Stomach (tissue), 19 donors: ENCODE measurements at places on chromosomes 13 and 19. TPM values are rescaled to one million over a fixed set of nuclear protein-coding genes. Genes with fewer than 3 reads are reported as not detected.

The PSG1 gene
- total RNA-seq: not detected

The RHPN2 gene
- 37.1 TPM for total RNA-seq

The FREM2 gene
- 18.0 TPM for total RNA-seq

The ICAM1 gene
- 5.7 TPM for total RNA-seq

GRCh38 chr13:113922412-113923118, 51.3 kb downstream of the C13orf46 start:
- DNase-seq: no peak

- DNase-seq: no peak
Observed at GRCh38 chr19:32924200-32924599, 47.6 kb downstream of the CEP89 start.

- no peak for DNase-seq
Observed at GRCh38 chr13:31136724-31137123, 25.0 kb downstream of the HSPH1 start.

DNA sequence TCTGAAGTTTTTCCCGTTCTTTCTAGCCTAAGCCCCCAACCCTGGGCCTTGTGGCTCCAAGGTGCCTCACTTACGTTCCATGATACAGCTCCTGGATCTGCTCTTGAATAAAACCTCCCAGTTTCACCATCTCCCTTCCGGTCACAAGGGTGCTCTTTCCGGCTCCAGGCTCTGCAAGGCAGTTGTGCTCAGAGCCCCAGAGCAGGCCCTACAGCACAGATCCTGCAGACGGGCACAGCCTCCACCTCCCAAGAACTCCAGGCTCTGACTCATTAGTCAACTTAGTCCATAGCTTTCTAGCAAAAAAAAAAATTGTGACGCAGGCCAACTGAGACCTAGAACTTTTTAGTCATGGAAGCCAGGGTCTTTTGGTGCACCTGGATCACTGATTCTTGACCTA, 33.9 kb upstream of the SLC7A10 start:
- no peak for DNase-seq

- DNase-seq: peak; percentile 77
Observed at GRCh38 chr19:19406878-19407632, 1.6 kb downstream of the GATAD2A start.

DNA sequence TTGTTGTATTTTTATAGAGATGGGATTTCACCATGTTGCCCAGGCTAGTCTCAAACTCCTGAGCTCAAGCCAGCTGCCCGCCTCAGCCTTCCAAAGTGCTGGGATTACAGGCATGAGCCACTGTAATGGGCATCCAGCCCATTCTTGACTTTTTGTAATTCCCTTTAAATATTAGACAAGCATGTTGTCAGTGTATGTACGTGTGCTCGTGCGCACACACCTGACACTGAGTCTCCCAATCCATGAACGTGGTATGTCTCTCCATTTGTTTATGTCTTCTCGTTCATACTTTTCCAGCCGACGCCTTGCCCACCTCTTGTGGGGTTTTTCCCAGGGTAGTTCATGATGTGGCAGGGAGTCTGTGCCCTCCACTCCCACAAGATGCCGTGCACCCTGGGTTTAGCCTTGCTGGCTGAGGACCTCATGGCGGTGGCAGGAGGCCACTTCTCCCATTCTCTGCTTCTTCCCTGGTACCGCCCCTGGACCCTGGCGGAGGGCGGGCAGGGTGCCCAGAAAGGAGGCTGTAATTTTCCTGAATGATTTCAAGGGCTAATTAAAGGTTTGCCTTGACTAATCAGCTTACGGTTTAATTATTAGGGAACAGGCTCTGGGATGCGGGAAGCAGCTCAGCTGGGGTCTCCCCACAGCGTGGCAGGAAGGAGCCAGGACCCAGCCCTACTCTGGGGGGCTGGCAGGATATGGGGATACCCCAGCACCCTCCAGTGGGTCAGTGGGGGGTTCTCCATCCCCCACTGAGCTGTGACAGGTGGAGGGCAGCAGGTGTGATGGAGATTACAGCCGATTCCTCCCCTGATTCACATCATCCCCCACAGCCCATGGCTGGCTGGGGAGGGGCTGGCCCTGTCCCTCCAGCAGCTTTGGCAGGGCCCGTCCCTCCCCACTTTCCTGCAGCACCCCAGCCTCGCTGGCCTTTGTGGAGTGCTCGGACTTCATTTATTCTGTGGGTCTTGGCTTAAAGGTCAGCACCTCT, 12.9 kb downstream of the PAK4 start:
- no peak for DNase-seq

GRCh38 chr19:7744199-7744786, 3.0 kb downstream of the CD209 start:
- no peak for DNase-seq

- DNase-seq: no peak
Observed at GRCh38 chr13:103358255-103358932, 292.2 kb upstream of the SLC10A2 start.

- DNase-seq: no peak
Observed at GRCh38 chr13:91520952-91521351, 122.5 kb downstream of the GPC5 start.

DNA sequence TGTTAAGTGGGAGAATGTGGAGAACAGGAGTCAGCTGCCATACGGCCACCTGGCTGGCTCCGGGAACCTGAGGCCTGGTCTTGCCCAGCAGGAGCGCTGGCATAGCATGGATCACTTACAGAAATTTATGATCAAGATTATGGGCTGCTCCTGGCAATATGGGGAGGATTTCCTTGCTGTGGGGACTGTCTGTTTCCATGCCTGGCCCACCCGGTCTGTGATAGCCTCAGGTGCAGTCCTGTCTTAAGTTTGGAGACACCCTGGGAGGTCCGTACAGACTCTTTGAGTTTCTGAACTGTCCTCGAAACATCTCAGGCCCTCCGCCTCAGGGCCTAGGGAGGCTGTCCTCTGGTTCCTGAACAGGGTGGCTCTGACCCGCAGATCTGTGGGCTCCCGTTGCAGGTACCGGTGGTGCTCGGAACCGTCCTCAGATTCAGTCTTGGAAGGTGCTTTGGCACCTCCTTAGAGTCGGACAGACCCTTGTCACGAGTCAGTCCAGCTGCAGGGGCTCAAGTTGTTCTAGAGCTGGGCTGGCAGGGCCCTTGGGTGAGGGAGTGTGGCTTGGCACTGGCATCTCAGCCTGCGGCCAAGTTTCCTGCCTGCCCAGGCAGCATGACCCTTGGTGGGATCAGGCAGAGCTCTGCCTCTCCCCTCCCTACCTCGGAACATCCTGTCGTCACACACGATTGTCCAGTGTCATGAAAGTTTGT, 4.9 kb downstream of the TFDP1 start:
- DNase-seq: peak; percentile 20

GRCh38 chr13:98677398-98677797, 75.1 kb downstream of the SLC15A1 start:
- no peak for DNase-seq

- no peak for DNase-seq
Observed at GRCh38 chr13:98309569-98310335, 132.7 kb upstream of the RNF113B start.

- DNase-seq: peak; percentile 85
Observed at GRCh38 chr13:40401911-40402776, 264.3 kb downstream of the FOXO1 start.
